ENCODE measurements at places on chromosomes 5 and 9.

DNA sequence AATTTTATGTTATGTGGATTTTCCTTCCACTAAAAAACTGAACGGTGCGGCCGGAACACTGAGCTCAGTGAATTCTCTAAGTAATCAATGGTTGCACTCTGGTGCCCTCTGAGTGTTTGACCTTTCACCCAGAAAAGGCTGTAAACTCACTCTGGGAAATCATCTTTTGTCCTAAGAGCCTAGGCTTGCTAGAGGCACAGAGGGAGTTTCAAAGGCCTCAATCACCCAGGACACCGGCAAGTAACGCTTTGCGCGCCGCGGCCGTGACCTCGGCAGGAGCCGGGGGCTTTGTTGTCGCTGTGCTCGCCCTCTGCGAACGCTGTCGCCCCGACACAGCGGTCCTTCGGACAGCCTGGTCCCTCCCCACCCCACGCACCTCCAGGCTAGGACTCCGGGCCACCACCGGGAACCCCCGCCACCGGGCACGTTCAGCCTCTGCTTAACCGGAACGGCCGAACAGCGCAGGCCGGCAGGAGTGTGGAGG lies 703 bp downstream of the ISCA1 start:
- DNase-seq: no peak

DNA sequence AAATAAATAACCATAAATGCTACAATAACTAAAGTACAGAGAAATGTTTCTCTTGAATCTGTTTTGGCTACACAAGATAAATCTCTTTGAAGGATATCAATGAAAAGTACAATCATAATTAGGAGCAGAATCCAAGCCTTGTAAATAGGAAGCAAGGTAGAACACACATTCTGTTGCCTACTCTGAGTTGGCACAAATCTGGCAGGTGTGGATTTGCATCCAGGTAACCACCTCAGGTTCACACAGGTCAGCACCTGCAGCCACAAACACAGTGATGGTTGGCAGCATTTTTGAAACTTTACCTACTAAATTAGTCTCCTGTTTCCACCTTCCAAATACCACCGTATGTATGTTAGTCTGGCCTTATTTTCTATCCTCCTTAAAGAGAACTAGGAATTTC lies 105.3 kb upstream of the PIK3R1 start:
- DNase-seq: no peak

GRCh38 chr9:120263836-120264235 lies 316.1 kb downstream of the CDK5RAP2 start:
- no peak for DNase-seq

DNA sequence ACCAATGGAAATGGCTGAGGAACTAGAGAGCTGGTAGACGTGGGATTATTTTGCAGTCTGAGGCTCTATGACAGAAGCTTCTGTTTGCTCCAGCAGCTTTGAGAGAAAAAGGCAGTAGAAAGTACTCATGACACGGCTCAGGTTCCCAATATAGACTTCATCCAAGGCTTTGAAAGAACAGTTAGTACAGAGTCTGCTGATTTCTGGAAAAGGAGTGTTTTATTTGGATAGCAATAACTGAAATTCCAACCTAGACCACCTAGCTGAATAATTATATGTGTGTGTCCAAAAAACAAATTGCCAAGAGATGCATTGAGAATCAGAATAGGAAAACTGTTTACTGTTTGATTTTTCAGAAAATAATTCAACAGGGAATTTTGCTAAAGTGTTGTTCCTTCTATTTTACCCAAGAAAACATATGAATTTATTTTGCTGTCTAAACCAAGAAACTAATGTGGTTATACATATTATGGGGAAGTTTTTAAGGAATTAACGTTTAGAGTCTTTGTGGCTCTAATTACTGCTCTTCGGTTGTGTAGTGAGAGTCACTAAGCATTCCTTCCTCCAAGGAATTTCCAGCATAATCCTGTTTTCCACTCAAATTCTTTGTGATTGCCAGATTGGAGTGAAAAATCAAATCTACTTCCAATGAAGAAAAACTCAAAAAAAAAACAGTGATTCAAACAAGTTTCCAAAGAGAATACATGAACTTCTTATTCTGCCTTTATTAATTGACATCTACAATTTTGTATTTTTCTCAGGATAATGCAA lies 18.1 kb upstream of the MTX3 start:
- DNase-seq: no peak

DNA sequence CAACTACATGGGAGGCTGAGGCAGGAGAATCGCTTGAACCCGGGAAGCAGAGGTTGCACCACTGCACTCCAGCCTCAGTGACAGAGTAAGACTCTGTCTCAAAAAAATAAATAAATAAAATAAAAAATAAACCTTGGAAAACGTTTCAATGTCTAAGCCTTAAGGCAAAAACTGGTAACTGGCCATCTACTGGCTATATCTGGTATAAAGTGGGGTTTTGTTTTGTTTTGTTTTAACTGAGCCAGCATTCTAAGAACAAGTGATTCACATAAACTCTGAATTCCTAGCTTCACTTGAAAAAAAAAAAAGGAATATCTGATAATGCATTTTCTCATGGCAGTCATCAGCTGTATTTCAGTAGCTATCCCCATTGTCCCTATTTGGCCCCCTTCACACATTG lies 126.1 kb upstream of the EFNA5 start:
- DNase-seq: no peak

DNA sequence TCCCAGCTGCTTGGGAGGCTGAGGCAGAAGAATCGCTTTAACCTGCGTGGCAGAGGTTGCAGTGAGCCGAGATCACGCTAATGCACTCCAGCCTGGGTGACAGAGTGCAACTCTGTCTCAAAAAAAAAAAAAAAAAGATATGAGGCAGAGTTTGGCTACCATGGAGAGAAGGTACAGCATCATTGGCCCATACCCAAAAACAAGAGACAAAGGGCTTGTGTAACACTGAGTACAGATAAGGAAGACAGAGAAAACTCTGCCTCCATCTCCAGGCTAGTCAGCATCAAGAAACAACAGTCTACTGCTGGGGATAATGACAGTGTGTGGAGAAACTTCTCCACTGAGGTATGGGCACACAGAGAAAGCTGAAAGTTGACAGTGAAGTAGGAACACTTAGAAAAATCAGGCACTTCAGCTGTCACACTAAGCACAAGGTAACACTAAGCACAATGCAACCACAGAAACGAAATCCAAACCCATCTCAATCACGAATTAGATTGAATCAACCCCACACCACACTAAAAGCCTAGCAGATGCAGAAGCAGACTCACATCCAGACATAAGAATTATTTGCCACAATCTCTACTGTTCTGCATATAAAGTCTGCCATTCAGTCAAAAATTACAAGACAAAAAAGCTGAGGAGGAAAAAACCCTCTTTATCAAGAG lies 10.5 kb downstream of the PJA2 start:
- no peak for DNase-seq

DNA sequence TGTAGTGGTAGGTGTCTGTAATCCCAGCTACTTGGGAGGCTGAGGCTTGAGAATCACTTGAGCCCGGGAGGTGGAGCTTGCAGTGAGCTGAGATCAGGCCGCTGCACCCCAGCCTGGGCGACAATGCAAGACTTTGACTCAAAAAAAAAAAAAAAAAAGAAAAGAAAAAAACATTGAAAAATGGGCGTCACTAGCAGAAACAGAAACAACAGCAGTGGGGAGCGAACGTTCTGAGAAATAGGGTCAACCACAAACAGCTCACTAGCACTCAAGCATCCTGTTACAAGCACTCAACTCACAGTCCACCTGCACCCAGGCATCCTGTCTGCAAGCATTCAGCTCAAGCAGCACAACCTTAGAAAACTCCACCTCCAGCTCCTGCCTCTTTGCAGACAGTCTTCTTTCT lies 17.2 kb downstream of the TRIM14 start:
- peak; percentile 83 for DNase-seq

DNA sequence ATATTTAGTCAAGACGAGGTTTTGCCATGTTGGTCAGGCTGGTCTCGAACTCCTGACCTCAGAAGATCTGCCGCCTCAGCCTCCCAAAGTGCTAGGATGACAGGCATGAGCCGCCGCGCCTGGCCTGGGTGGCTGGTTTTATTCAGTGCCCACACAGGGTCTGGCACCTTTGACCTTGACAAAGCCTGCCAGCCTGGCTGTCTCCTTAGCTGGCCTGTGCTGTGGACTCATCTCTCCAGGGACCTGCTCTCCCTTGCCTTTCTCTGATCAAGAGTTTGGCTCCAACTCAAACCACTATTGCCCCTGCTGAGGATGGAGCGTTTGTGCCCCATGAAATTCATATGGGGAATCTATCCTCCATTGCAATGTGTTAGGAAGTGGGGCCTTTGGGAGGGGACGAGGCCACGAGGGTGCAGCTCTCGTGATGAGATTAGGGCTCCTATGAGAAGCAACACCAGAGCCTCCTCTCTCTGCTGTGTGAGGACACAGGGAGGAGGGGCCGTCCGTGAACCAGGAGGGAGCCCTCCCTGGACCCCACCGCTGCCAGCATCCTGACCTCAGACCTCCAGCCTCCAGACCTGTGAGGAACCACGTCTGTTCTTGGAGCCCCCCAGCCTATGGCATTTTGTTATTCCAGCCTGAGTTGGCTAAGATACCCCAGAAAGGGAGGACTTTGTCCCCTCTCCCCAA lies 45.0 kb downstream of the MRPL36 start:
- DNase-seq: no peak

GRCh38 chr5:109141222-109142200 lies 268.3 kb downstream of the PJA2 start:
- no peak for DNase-seq

GRCh38 chr9:91428927-91429351 lies 5.3 kb upstream of the NFIL3 start:
- no peak for DNase-seq

GRCh38 chr9:94974154-94974879 lies 247.8 kb downstream of the AOPEP start:
- no peak for DNase-seq

DNA sequence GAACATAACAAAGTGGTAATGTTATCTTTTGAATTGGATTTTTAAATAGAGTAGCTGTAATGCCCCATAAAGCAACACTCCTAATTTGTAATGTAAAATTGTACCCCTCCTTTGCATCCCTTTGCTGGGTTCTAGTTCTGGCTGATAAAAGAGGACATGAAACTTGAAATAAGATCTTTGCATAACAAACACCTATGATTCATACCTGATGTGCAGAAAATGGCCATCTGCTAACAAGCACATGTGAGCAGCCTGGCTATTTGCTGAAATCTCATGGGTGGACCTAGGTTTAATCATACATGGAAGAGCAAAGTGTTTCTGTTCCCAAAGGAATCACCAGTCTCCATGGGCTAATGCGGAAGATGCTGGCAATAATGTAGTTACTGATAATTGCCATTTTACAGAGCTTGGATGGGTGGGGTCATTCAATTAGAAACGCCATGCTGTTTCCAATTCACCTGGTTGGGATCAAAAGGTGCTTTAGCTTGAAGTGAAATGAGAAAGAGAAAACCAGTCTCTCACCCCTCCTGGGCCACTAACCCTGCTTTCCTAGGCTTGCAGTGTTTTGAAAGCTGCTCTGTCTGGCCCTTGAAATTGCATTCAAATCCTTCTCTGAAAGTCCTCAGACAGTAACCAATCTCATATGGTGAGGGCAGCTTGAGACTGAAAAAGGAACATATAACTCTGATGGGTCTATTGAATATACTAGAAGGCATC lies 585.1 kb downstream of the TLE4 start:
- no peak for DNase-seq

DNA sequence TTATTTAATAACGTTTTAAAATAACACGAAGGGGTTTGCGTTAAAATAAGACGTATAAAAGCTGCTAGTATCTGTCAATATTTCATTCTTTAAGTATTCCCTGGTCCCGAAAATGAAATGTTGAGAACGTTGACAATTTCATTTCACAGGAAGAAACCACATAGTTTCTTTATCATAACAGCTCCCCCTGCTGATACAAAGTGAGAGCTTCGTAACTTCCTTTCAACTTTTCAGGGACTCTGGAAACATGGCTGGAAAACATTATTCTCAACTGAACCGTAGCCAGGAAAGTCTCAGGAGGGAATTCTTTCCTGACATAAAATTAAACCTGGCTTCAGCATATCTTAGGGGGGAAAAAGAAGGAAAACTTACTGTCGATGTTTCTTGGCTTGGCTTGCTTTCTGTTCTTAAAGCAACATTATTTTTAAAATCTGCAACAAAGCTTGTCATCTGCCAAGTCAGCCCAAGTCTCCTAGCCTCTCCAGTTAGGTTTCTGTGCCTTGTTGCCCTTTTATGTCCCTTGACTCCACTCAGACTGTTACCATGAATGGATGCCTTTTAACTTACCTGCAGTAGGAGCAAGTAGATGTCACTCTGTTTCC lies 122.9 kb upstream of the DAB2 start:
- peak; percentile 55 for DNase-seq

DNA sequence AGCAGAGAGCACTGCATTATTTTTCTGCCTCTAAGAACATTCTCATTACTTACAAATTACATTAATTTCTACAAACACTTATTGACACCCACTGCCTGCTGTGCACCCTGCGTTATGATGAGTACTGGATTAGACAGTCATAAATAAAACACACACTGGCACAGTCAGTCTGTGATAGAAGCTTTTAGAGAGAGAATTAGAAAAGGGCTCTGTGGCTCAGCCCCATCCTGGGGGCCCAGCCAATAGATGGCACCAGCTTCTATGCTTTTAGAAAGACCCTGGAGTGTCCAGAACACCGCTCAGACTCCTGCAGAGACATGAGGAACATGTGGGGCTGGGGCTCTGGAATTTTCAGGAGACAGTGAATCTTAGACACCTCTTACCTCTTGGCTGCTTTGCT lies 61.0 kb upstream of the RAPGEF1 start:
- no peak for DNase-seq

DNA sequence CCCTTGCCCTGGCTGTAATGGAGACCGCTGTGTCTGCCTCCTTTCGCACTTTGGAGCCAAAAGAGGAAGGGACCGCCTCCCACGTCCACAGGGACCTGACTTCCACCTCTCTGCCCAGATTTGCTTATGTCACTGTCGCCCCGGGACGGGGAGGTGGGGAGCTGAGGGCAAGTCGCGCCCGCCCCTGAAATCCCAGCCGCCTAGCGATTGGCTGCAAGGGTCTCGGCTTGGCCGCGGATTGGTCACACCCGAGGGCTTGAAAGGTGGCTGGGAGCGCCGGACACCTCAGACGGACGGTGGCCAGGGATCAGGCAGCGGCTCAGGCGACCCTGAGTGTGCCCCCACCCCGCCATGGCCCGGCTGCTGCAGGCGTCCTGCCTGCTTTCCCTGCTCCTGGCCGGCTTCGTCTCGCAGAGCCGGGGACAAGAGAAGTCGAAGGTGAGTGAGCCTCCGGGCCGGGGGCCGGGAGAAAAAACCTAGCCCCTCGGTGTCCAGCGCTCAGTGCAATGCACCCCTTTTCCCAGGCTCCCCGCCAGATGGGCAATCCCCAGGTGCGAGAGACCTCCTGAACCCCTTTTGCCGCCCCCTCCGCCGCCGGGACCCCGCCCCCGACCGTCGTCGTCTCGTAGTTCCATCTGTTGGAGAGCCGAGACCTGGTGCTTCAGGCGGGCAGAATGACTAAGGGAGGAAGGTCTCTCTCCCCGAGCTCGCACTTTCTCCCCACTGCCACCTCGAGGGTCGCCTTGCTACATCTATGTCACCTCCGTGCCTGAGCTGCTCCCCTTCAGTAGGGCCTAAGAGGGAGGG lies at the start of gene GPX3:
TSS of gene GPX3 (plus strand) at position 288 of the 807 bp plus-strand sequence. CDS start at position 352, 64 bp downstream.
- DNase-seq: no peak

- DNase-seq: no peak
Measured at GRCh38 chr5:142296914-142297417, 27.9 kb downstream of the SPRY4 start.

All from KG1 (cell line).